ENCODE measurements at places on chromosomes 12 and 14. TPM values are rescaled to one million over a fixed set of nuclear protein-coding genes. Genes with fewer than 3 reads are reported as not detected.

DNA sequence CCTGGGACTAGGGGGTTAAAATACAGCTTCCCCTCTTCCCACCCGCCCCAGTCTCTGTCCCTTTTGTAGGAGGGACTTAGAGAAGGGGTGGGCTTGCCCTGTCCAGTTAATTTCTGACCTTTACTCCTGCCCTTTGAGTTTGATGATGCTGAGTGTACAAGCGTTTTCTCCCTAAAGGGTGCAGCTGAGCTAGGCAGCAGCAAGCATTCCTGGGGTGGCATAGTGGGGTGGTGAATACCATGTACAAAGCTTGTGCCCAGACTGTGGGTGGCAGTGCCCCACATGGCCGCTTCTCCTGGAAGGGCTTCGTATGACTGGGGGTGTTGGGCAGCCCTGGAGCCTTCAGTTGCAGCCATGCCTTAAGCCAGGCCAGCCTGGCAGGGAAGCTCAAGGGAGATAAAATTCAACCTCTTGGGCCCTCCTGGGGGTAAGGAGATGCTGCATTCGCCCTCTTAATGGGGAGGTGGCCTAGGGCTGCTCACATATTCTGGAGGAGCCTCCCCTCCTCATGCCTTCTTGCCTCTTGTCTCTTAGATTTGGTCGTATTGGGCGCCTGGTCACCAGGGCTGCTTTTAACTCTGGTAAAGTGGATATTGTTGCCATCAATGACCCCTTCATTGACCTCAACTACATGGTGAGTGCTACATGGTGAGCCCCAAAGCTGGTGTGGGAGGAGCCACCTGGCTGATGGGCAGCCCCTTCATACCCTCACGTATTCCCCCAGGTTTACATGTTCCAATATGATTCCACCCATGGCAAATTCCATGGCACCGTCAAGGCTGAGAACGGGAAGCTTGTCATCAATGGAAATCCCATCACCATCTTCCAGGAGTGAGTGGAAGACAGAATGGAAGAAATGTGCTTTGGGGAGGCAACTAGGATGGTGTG, 1.9 kb downstream of the GAPDH start:
- DNase-seq, result peak; percentile 78

DNA sequence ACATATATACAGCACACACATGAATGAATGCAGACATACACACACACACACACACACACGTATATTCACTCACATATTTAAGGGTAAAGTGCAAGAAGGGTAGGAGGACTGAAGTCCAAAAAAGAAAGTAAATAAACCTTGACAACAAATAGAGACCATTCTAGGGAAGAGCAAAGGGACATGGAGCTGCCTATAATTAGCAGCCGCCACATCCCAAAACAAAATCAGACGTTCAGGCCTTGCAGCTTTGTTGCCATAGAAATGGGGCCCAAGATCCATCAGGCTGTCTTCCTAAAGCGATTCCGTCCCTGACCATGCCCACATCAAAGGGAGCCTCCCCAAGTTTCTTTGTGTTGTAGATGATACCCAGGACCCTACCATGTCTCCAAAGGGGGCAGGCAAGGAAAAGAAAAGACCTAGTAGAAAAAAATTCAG, 703.5 kb upstream of the TBX3 start:
- no peak for DNase-seq

GRCh38 chr12:106248312-106248845, 559 bp upstream of the CKAP4 start:
- peak; percentile 89 for DNase-seq

- DNase-seq, result no peak
Measured at GRCh38 chr14:57871459-57872080, 5.7 kb upstream of the SLC35F4 start.

Gene FAM186B
- total RNA-seq, result 0.14 TPM

Gene TMEM179
- 0.38 TPM for total RNA-seq

Gene PPM1H
- total RNA-seq, result 1.3 TPM

GRCh38 chr12:63224396-63224795, 73.4 kb upstream of the AVPR1A start:
- no peak for DNase-seq

- no peak for DNase-seq
Measured at GRCh38 chr12:5884285-5884684, 60.8 kb downstream of the ANO2 start.

GRCh38 chr12:3005736-3006135, 46.5 kb downstream of the TEAD4 start:
- DNase-seq, result no peak

- DNase-seq, result no peak
Measured at GRCh38 chr12:123059500-123059899, 79.0 kb downstream of the ARL6IP4 start.

DNA sequence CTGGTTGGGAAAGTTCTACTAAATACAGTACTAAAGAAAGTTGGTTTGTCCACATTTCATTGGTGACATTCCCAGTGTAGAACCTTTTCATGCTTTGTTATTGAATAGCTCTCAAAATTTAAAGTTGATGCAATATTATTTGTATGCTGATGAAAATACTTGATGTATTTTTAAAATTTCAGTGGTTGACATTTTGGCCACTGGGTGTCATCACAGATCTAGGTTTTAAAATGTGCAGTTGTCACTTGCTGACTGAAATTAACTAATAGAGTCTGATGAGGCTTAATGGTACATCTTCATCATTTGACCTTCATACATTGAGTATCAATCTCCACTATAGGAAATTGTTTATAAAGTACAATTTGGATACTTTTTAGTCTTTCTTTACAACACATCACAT, 37.1 kb downstream of the CMAS start:
- DNase-seq, result no peak

- no peak for DNase-seq
Measured at GRCh38 chr12:50387972-50388478, 8.4 kb downstream of the FAM186A start.

DNA sequence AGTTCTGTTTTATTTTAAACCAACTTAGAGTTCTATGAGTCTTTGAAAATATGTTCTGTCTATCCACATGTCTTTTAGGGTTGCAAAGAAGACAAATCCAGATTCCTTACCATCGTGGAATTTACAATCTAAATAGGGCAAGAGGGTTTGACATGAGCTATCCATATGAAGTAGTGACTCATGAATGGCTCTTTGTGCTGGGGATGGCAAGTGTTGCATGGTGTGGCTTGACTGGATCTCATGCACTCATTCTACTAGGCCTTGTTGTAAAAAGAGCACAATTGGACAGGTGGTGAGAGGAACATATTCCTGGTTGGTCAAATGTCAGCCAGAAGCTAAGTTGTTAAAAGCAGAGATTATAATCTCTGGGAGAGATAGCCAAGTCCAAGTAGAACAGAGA, 509.1 kb downstream of the DIO2 start:
- DNase-seq, result no peak

Gene AICDA
- 0.28 TPM for total RNA-seq

- DNase-seq, result no peak
Measured at GRCh38 chr12:113096675-113097461, 38.7 kb downstream of the RASAL1 start.

Gene ANAPC7
- 35.2 TPM for total RNA-seq

GRCh38 chr14:76201162-76201561, 49.4 kb downstream of the GPATCH2L start:
- no peak for DNase-seq

Gene AQP2
- total RNA-seq, result 0.33 TPM

DNA sequence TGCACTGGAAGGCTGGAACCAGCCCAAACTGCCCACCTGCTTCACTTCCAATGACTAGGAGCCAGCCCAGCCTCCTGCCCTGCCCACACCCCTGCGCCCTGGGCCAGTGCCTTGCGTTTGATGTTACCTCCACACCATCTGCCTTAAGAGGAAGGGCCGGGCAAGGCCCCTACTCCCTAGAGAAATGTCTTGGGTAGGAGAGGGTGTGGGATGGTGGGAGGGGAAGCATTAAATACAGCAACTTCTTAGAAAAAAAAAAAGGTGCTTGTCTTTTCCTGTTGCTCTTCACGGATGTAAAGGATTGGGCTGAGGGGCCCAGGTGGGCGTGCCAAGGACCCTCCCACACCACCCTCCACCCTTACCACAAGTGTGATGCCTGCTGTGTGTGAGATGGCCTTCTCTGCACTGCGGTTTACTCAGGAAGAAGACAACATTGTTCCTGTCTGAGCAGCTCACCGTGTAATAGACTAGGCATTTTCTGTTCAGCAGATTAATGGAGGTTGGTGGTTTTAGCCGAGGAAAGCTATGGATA, 99.9 kb downstream of the NINJ2 start:
- DNase-seq, result no peak

DNA sequence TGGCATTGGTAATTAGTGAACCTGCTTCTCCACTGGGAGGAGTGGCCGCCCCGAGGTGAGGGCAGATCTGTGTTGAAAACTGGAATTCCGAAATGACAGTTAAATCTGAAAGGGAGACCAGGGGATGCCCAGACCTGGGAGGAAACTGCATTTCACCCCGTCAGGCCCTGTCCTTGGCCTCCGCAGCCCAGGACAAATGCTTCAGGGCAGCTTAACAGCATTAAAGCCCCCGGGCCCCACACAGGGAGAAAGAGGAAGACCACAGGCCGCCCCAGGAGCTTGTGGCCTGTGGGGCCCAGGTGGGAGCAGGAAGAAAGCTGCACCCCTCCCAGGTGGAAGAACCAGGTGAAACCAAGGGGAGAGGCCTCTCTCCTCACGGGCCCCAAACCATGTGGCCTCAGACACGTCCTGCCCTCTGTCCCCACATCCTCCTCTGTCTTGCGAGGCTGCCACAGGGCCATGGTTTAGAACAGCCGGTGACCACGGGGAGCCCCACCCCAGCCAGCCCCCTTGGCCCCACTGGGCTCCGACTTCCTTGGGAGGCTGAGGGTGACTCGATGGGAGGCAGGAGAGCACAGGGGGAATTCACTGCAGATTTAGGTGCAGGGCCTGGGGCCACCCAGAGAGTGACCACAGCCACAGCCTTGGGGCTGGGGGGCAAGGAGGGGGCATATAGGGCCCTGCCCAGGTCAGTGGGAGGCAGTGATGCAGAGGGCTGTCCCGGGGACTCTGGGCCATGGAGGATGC, 265.4 kb downstream of the ADGRD1 start:
- peak; percentile 70 for DNase-seq

Gene SSPN
- total RNA-seq, result 47.4 TPM

DNA sequence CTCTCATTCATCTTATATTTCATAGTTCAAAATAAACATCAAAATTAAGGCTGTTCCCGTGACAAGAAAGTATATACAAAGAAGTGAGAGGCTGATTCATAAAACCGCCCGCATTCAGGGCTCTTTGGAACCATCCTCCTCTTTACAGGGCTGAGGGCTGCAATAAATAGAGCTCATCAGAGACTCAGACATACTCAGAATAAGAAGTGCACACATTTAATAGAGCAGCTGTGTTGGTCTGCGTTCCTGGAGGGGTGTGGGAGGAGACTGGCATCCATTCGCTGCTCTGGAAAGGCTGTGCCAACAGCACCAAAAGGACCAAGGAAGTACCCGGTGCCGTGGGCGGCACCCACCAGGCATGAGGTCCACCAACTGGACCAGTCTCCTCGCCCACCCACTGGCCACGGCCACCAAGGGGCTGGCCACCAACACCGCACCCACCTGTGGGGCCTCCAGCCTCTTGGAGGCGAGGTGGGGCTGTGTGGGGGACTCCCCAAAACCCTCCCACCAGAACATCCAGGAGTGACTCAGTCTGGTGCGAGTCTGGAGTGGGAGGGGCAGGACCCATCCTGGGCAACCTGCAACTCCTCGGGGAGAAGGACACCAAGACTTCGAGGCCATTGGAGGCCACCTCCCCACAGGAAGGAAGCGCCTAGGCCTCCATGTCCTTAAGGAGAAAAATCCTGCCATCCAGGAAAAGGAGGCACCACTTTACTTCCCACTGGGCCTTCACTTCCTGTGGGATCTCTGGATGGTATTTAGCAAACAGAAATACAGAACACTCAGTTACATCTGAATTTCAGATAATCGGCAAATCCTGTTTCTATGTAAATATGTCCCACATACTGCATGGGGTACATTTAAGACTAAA, 32.7 kb downstream of the VCPKMT start:
- DNase-seq, result no peak

Measured in posterior vena cava (tissue), 2 donors.